ENCODE measurements at places on chromosomes 6 and 20.

- DNase-seq, result no peak
These were observed 112.5 kb upstream of the STMND1 start for GRCh38 chr6:16989382-16989781.

- DNase-seq, result no peak
These were observed 36.6 kb upstream of the ADTRP start for GRCh38 chr6:11815231-11815630.

DNA sequence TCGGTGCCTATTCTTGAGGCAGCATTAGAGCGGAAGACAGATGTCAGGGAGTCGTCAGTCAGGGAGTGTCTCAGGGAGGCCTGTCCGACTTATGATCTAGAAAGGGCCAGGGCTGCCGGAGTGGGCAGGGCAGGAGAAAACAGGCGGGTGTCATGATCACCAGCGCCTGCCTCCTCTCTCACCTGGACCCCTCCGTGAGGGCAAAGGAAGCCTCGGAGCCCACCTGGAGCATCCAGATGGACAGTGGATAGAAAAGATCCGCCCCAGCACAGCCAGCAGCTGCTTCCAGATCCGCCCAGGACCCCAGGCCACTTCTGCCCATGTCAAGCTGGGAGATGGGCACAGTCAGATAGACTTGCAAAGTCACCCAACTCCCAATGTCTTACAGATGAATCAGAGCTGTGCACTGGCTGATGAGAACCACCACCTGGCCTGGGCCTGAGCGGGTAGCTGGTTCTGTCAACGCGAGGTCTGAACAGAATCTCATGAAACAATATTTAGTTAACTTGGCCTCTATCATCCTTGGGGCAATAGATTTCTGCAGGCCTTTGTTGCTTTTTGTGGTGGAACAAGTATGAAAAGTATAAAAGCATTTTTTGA lies 22.2 kb downstream of the PSMG4 start:
- DNase-seq, result no peak

- no peak for DNase-seq
These were observed 4.5 kb upstream of the ALDH8A1 start for GRCh38 chr6:134954272-134955000.

- no peak for DNase-seq
These were observed 5.8 kb downstream of the UNC93A start for GRCh38 chr6:167296902-167297301.

- no peak for DNase-seq
These were observed 273.4 kb downstream of the KIF16B start for GRCh38 chr20:16299897-16300296.

GRCh38 chr6:84242265-84242664 lies 14.8 kb upstream of the CEP162 start:
- DNase-seq, result no peak

DNA sequence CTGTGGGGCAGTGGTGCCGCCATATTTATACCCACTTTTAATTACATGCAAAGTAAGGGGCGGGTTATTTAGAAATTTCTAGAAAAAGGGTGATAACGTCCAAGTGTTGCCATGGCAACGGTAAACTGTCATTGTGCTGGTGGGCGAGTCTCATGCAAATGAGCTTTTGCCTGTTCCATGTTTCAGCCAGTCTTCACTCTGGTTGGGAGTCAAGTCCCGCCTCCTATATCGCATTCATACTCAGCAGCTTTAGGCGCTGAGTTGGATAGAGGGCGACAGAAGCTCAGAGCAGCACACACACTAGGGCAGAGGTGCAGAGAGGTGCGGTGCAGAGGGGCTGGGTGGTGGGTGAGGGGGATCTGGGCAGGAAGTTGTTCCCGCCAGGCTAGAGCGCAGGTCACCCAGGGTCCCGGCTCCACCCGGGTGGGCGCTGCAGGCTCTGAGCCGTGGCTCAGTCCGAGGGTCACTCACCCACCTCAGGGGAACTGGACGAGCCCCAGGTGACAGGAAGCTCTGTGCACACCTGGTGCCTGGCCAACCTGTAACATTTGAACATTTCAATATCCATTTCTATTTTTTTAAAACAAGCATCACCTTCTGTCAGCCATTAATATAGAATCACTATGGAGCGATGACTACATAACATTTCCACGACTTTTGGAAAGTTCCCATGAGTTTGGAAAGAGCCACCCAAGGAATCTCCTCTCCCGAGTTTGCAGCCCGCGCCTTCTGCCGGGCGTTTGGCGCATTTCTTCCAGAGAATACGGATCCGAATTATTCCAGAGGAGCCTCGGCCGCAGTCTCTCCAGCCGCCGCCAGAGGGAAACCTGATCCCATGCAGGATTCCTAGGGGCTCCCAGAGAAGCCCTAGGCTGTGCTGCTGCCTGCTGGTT lies 89.1 kb upstream of the PHACTR3 start:
- no peak for DNase-seq

DNA sequence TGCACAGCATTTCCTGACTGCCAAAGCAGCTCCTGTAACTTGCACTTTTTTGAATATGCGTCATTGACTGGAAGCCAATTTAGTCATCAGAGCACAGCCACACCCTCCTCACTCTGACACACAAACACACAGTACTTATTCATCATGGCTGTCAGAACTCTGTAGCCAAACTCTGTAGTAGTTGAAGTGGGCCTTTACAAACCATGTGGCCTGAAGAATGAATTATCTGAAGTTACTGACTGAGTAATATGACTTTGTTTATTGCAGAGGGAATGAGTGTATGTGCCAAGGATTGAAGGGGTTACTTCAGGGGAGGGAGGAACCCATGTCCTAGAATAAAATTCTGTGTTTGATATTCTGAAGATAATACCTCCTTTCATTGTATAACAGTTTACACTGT lies 102.7 kb downstream of the FIG4 start:
- no peak for DNase-seq

- no peak for DNase-seq
These were observed 2.1 kb downstream of the MYL9 start for GRCh38 chr20:36543184-36544133.

- no peak for DNase-seq
These were observed 52.0 kb upstream of the FANCE start for GRCh38 chr6:35400111-35400510.

- no peak for DNase-seq
These were observed 210.2 kb upstream of the ECI2 start for GRCh38 chr6:4345543-4345942.

- DNase-seq, result no peak
These were observed 59.2 kb downstream of the CLVS2 start for GRCh38 chr6:123055256-123055655.
